ENCODE measurements at places on chromosomes 16 and 17. TPM values are rescaled to one million over a fixed set of nuclear protein-coding genes. Genes with fewer than 3 reads are reported as not detected.

- H3K36me3 ChIP-seq = peaks cover 3% of the 10 kb centered on the region
- no peak overlapping the region for H3K27ac ChIP-seq
- peak; percentile 46 for DNase-seq
- no peak overlapping the region for H3K4me3 ChIP-seq
These were observed 8.5 kb downstream of the SMCR8 start for GRCh38 chr17:18323507-18324139.

DNA sequence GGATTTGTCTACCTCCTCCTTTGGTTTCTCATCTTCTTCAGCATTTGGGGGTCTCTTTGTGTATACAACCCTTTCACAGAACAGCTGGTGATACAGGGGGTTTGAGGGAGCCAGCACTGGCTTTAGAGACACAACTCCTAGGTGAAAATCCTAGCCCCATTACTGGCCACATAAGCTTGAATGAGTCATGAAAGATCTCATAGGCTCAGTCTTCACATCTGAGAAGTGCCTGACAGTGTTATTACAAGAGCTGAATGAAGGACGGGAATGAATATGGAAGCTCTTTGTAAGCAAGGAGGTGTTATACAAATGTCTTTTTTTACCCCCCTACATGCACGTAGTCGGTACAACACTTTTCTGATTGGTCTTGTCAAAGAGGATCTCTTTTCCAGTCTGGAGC lies 1.7 kb upstream of the B4GALNT2 start:
- no peak for DNase-seq
- no peaks in the 10 kb centered on the region for H3K36me3 ChIP-seq
- H3K27me3 ChIP-seq = no peaks in the 10 kb centered on the region

DNA sequence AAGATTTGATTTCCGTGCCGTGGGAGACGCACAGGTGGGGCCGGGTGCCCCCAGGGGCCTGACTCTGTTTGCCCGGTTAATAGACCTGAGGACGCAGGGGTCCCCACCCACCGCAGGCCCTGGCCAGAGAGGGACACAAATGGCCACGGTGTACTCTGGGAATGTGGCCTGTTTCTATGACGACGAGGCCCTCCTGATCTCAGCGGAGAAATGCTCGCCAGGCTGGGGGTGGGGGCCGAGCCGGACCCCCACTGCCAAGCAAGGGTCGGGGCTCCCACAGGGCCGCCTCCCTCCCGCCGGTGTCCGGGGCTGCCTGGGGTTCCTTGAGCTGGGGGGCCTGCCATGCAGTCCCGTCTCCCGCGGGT lies 24.5 kb upstream of the C1QTNF8 start:
- H3K27ac ChIP-seq = no peak overlapping the region
- no peaks in the 10 kb centered on the region for H3K27me3 ChIP-seq
- H3K36me3 ChIP-seq = no peaks in the 10 kb centered on the region
- DNase-seq = no peak

- H3K27me3 ChIP-seq = no peaks in the 10 kb centered on the region
- H3K4me3 ChIP-seq = no peak overlapping the region
- H3K4me1 ChIP-seq = no peaks in the 10 kb centered on the region
- H3K36me3 ChIP-seq = no peaks in the 10 kb centered on the region
- no peak overlapping the region for H3K27ac ChIP-seq
- DNase-seq = no peak
These were observed 188.8 kb downstream of the IRX3 start for GRCh38 chr16:54097774-54098173.

The UTS2R gene
- not detected for total RNA-seq

The NPIPA8 gene
- 2.2 TPM for total RNA-seq

All from aorta (tissue), 5 donors.